ENCODE measurements at places on chromosomes 2 and 18. TPM values are rescaled to one million over a fixed set of nuclear protein-coding genes. Genes with fewer than 3 reads are reported as not detected.

GRCh38 chr18:58297198-58297597, 253.2 kb downstream of the NEDD4L start:
- DNase-seq: no peak

GRCh38 chr2:205166745-205167144, 515.6 kb upstream of the NRP2 start:
- DNase-seq: no peak

DNA sequence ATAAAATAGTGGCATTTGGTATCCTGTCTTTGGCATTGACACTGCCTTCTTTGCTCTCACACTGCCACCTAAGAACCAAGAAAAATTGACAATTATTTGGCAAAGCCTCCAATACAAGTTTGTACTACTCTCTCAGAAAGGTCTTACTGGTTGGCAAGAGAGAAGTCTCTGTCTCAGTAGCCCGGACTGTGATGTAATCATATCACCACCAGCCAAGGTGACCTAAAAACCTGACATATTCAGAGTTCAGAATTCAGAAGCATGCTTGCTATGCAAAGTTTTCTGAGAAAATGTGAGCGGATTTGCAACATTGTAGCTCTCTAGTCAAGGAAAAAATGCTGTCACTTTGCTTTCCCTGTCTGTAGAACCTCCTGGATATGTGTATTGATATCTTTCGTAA, 196.0 kb downstream of the CDH7 start:
- DNase-seq: no peak

DNA sequence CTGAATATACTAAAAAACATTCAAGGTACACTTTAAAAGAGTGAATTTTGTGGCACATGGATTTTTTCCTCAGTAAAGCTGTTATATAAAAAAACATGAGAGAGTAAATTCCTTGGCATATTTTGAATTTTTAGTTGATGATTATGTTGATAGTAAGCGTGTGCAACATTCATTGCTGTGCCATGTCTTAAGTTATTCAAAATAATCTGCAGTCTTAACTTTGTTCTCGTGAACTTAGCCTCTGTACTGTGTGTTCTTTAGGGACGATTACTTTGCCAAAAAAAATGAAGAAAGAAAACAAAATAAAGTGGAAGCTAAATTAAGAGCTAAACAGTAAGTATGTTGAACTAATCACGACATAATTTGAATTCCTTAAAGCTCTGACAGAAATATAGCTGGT, 9.6 kb downstream of the SSB start:
- DNase-seq: no peak

DNA sequence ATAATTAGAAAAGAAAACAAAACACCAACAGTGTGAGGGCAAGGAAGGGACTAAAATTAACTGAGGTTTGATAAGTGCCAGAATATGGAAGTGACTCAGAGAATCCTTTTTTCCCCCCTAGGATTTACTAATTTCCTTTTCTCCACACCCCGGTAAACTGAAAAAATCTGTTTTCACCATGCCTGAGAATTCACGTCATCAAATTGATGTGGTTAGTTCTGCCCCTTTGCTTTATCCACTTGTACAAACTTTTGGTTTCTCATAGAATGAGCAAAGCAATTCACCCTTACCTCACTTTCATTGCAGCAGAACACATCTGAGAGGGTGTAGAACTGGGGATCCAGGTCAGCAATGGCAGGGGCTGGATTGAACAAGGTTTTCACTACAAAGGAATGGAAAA, 57.8 kb downstream of the RBKS start:
- no peak for DNase-seq

DNA sequence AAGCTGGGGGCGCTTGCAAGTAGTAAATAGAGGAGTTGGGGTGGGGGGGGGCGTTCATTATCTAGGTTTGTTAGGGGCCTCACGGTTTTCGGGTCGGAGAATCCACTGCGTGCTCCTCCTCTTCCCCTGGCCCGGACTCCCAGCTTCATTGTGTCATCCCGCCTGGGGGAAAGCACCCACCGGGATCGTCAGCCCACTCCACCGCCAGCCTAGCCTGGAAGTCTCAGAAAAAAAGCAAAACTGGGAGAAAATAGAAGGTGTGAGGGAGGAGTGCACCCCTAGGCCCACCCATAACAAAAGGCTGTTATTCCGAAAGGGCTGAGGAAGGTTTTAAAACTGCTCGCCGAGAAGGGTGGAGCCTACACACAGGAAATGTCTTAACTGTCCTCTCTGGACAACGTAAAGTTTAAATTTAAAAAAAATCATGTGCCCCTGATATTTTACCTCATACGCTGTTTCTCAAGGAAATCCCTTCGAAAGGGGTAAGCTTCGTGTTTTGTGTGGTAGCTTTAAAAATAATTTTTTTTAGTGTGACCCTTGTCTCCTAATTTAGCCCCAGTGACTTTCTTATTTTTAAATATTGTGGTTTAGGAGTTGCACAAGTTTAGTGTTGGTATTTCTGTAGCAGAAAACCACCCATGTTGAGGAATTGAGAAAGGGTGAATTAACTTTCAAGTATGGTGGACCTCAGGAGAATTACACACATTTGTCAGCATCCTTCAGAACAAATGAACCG, 104.2 kb downstream of the SPTBN1 start:
- no peak for DNase-seq

- no peak for DNase-seq
These were observed 147.1 kb downstream of the SH3BP4 start for GRCh38 chr2:235098736-235099494.

NYAP2 gene
- 0.34 TPM for polyA plus RNA-seq

NEB gene
- 1,544 TPM for polyA plus RNA-seq
